ENCODE measurements at places on chromosomes 6 and 20.

- no peak for DNase-seq
Measured at GRCh38 chr6:80196906-80197305, 90.4 kb downstream of the BCKDHB start.

- no peak for DNase-seq
Measured at GRCh38 chr20:20624914-20625313, 87.5 kb downstream of the RALGAPA2 start.

GRCh38 chr6:144546807-144547206, 261.7 kb downstream of the UTRN start:
- DNase-seq, result no peak

DNA sequence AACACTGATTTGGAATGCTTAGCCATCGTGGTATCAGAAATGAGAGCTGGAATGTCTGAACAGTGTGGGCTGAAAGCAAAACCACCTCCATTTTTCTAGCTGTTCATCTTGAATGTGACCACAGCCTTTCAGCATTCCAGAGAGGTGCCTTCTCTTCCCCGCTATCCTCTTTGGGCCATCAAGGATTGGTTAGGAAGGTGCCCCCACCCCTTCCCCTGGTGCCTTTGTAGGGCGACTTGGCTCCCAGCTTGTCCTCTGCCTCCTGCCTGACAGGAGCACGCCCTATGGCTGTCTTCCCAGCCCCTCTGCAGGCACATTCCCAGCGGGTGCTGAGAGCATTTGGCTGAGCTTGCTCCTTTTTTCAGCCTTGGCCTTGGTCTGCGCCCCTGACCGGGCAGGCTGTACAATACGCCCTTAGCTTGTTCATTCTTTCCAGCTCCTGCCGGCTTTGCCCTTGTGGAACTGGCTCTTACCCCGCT, 97.5 kb downstream of the ARMC2 start:
- DNase-seq, result peak; percentile 23

DNA sequence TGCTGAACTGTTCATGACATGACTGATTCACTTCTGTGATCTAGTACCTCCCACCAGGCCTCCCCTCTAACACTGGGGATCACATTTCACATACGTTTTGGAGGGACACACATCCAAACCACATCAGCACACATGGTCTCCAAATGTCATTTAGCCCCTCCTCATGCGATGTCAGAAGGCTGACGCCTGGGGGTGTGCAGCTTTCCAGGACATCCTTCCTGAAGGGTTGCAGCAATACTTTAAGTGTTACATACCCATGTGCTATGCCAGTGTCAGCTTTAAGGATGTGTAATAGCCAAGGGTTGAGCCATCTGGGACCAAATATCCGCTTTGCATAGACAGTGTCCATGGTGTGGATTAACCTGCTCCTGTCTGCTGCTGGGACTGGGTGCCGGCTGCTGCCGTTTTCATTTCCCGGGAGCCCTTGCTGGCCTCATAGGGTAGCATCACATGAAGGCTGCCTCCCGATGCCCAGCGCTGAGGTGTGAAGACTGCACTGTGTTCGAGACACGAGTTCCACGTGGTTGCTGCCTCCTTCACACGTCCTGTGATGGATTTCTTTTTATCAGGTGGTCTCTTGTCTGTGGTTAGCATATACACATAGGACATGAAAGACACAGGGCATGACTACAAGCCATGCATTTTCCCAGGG, 219.0 kb downstream of the THBS2 start:
- DNase-seq, result peak; percentile 81

DNA sequence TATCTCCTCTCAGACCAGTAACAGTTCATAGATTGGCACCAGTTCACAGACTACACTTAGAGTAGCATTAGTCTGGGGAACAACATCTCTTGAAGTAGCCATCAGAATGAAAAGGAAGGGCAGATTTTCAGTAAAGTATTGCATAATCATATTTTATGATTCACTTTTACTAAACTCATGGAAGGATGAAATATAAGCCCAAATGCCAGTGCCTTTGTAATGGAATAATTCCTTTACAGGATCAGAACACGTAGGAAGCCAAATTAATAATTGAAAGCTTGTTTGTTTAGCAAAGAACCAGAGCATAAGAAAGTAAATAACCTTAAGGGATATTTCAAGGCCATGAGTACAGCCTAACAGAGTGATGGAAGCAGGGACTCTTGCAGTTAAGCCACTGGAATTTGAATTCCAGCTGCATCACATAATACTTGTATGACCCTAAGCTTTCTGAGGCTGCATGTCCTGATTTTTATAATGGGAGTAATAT, 11.4 kb upstream of the LOC128125822 start:
- peak; percentile 31 for DNase-seq

- DNase-seq, result no peak
Measured at GRCh38 chr6:155510879-155511278, 55.2 kb upstream of the NOX3 start.

GRCh38 chr6:14786008-14786407, 459.9 kb upstream of the JARID2 start:
- DNase-seq, result no peak

GRCh38 chr6:43716099-43716498, 28.5 kb upstream of the MRPS18A start:
- no peak for DNase-seq

- no peak for DNase-seq
Measured at GRCh38 chr20:49420292-49420691, 62.2 kb downstream of the KCNB1 start.

GRCh38 chr6:43772681-43773049, 2.7 kb downstream of the VEGFA start:
- no peak for DNase-seq

DNA sequence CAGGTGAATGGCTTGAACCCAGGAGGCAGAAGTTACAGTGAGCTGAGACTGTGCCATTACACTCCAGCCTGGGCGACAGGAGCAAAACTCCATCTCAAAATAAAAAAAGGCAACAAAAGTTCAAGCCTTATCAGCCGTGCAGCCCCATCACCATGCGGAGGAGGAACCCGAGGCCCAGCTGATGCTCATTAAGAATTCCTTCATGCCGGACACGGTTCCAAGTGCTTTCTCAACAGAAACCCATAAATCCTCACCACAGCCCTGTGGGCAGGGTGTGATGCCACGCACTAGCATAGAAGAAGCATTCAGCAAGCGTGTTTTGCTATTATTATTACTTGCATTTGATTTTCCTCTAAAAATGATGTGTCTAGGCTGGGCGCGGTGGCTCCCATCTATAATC, 56.3 kb downstream of the PREX1 start:
- peak; percentile 76 for DNase-seq

- peak; percentile 71 for DNase-seq
Measured at GRCh38 chr6:28673787-28674671, 148.3 kb downstream of the GPX5 start.

- DNase-seq, result peak; percentile 19
Measured at GRCh38 chr6:170224694-170225660, 65.9 kb downstream of the DLL1 start.

GRCh38 chr20:58340853-58341252, 31.3 kb downstream of the RAB22A start:
- DNase-seq, result peak; percentile 11

DNA sequence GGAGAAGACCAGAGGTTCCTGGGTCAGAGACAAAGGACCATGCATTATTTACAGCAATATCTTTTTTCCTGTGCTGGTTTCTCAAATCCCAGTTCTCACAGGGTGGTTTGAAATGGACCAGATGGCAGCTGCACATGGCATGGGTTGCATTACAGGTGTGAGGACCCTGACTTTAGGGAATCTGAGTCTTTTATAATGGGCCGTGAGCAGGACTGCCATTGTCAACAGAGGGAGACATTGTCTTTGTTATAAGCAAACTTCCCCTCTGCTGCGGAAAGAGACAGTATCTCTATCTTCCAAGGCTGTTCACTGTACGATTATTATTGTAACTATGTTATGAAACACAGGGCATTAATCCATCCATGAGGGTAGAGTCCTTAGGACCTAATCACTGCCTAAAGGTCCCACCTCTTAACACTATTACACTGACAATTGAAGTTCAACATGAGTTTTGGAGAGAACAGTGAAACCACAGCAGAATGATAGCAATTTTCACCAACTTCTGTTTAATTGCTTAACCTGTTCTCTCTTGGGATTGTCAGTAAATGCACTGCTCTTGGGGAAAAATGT, 156.1 kb upstream of the AGPAT4 start:
- peak; percentile 29 for DNase-seq

DNA sequence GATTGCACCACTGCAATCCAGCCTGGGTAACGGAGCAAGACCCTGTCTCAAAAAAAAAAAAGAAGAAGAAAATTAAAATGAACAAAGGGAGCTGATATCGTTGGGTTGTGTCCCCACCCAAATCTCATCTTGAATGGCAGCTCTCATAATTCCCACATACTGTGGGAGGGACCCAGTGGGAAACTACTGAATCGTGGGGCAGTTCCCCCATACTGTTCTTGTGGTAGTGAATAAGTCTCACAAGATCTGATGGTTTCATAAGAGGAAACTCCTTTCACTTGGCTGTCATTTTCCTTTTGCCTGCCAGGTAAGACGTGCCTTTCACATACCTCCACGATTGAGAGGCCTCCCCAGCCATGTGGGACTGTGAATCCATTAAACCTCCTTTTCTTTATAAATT, 149.4 kb downstream of the PREX1 start:
- DNase-seq, result no peak

- DNase-seq, result no peak
Measured at GRCh38 chr6:136666041-136666440, 115.8 kb upstream of the MAP7 start.

DNA sequence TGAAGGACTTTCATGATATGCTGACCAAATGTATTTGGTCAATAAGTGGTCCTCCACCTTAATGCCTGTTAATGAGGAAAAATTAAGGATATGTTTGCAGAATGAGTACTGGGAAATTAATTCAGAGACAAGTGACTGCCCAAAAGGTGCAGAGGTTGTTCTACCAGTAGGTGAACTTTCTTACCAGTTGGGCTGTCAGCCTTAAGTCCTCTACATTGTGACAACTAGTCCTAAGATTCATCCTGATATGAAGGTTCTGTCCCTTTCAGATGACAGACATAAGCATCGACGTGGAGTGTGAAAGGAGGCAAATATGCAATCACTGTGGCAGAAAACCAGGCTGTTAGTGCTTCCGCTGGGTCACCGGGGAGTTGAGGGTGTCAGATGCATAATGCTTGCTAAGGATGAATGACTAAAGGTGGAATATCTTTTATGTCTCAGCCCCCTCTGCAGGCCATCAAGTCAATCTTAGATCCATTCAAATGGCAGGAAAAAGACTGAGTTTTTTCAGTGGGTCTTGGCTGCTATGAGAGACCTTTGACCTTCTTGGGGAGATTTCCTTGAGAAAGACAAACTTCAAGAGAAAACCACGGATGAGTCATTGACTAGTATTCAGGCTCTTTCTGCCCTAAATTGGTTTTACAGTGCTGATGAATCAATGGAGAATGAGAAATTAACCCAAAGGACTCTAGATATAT, 226.0 kb downstream of the TPBG start:
- peak; percentile 91 for DNase-seq

- DNase-seq, result no peak
Measured at GRCh38 chr6:43490523-43490939, 13.2 kb downstream of the TJAP1 start.

DNA sequence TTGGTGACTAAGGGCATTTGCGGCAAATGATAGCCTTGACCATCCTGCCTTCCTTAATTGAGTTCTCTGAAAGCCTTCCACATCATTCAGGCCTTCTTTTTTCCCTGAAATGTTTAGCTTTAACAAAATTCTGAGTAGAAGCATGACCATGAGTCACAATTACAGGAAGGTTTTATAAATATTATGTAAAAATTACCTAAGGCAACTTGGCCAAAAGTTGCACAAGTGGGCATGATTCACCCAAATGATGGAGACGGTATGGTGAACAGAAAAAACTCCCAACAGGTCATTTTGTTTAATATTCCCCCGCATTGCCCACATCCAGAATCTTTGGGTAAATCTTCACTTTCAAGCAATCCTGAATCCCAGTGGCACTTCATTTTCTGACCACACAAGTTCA, 37.0 kb downstream of the MC3R start:
- DNase-seq, result no peak

DNA sequence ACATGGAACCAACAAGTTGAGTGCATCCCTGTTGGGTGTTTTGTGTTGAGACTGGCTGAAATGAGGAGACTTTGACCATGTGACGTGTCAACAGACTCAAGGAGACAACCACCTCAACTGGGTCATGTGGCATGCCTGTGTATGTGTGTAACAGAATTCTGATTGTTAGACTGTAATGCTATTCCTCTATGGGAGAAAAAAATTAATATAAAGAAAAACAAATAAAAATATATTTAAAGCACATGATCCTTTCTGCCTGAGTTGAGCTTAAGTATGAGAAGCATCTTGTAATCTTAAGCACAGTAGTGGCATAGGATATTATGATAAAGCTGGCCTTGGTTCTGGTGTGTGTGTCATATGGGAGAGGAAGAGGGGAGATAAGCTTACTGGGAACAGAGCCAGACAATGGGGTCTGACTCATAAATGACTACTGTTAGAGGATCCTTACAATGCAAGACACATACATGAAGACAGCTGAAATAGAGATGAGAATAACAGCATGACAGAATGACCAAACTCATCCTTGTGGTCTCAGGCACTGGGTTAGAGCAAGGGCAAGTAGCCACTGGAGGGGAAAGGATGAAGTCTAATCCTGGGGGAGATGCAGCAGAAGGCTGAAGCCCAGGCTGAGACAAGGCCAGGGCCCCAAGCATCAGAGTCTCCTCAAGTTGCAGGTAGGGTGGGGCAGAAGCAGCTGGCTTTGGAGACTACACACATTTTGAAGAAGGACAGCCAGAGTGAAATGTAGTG, 9.2 kb downstream of the TP53INP2 start:
- peak; percentile 98 for DNase-seq

DNA sequence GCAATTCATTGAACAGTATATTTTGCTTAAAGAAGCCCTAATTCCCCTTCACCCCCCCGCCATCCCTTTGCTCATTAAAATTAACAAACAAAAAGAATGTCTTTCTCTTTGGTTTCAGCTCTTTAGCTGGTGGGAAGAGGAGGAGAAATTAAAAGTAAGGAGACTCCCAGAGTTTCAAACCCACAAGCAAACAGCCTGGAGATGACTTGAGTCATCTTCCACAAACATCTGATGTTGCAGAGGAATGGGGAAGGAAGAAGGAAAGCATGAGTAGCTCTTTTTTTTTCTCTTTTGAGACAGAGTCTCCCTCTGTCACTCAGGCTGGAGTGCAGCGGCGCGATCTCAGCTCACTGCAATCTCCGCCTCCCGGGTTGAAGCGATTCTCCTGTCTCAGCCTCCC, 189.6 kb downstream of the ADAT2 start:
- peak; percentile 63 for DNase-seq

GRCh38 chr6:14506656-14507246, 389.2 kb downstream of the CD83 start:
- DNase-seq, result no peak

GRCh38 chr6:34459899-34460593, 5.8 kb upstream of the PACSIN1 start:
- DNase-seq, result peak; percentile 19

- DNase-seq, result no peak
Measured at GRCh38 chr6:50927800-50928199, 109.1 kb downstream of the TFAP2B start.
